ENCODE measurements at places on chromosomes 11 and 22.

DNA sequence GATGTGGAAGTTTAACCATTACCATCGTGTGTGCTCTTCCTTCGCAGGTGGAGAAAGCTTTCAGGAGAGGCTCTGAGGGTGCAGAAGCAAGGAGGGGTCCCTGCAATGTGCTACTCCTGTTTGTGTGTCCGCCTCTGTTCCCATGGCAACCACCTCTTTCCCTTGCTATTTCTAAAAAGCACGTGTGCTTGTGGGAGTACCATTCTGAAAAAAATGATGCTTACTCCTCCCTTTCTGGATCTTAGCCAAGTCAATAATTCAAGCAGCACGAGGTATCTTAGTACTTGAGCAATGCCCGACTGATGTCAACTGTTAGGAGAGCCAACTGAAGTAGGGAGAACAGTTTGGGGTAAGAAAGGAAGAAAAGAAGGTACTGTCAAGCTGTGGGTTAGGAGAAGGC is 628.7 kb downstream of the NTM start:
- DNase-seq, result no peak

GRCh38 chr11:18144243-18144642 is 11.9 kb downstream of the MRGPRX3 start:
- no peak for DNase-seq

GRCh38 chr22:50714150-50714549 is 23.9 kb upstream of the ACR start:
- no peak for DNase-seq

- DNase-seq, result no peak
Observed at GRCh38 chr11:16809886-16810668, 71.6 kb downstream of the C11orf58 start.

- DNase-seq, result no peak
Observed at GRCh38 chr11:73099512-73100266, 42.4 kb downstream of the FCHSD2 start.

- no peak for DNase-seq
Observed at GRCh38 chr11:70240337-70240736, 30.2 kb upstream of the PPFIA1 start.

DNA sequence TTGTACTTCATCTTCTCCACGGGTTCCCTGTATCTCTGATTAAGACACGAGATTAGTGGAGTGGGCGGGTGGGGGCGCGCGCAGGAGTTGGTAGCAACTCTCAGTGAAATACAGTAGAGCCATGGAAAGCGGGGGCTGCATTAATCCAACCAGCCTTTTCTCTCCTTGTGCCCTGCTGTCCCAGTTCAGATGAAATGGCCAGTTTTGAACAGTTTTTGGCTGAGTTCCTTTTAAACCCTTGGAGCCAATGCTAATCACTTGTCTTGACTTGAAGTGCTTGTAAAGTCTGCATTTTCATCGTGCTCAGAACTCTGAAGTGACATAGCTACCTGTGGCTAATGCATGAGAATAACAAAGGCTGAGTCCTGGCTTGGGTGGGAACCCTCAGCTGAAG is 734 bp upstream of the TMEM123 start:
- peak; percentile 34 for DNase-seq

GRCh38 chr11:60831143-60831500 is 10.8 kb upstream of the CCDC86 start:
- peak; percentile 78 for DNase-seq

DNA sequence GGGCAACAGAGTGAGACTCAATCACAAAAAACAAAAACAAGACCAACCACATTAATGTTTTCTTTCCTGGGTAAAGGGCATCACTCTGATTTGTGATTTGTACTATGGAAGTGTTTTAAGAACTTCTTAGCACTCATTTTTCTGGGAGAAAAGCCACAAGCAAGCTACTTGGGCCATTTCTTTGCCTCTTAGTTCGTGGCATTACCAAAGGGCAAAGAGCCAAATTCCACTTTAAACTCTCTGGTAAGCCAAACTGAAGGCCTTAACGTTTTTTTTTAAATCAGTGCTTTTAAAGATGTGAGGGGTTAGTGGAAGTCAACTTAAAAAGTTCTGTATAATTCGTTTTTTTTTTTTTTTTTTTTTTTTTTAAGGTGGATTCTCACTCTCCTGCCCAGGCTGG is 36.9 kb downstream of the CAT start:
- no peak for DNase-seq

GRCh38 chr11:4203603-4204360 is 109.2 kb downstream of the RRM1 start:
- DNase-seq, result peak; percentile 26

DNA sequence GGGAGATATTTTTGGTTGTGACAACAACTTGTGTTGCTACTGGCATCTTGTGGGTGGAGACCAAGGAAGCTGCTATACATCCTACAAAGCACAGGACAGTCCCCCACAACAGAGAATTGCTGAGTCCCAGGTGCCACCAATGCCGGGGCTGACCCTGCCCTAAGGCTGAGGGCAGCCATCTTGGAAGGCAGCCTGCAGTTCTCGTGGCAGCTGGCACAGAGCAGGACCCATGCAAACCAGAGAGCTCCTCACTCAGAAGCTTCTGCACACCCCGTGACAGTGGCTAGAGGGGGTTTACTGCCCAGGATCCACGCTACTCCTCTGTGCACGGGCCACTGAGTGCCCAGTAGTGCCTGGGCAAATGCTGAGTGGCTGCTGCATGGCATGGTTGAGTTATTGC is 143.4 kb downstream of the CTTN start:
- no peak for DNase-seq
